ENCODE measurements at places on chromosomes 4 and X.

DNA sequence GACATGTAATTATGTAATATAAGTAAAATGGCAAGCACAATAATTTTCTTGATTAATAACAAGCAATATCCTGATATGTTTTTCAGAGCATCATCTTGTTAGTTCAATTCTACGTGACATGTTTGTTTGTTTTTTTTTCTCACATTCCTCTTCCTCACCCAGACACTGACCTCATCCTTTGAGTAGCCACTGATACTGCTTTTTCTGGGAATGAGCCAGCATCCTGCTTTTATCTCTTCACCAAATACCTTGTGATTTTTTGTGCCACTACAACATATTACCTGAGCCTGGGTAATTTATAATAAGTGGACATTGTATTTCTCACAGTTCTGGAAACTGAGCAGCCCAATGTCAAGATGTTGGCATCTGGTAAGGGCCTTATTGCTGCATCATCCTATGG lies 484.0 kb downstream of the NAF1 start:
- DNase-seq: no peak

- peak; percentile 90 for DNase-seq
Measured at GRCh38 chr4:7539659-7540058, 104.9 kb upstream of the PSAPL1 start.

GRCh38 chrX:12843061-12843667 lies 23.7 kb upstream of the TLR7 start:
- DNase-seq: no peak

GRCh38 chr4:67091673-67092072 lies 453.6 kb downstream of the CENPC start:
- DNase-seq: no peak

- peak; percentile 82 for DNase-seq
Measured at GRCh38 chrX:48531358-48531959, 8.1 kb upstream of the TBC1D25 start.

GRCh38 chrX:99750721-99751120 lies 659.4 kb downstream of the PCDH19 start:
- DNase-seq: no peak

DNA sequence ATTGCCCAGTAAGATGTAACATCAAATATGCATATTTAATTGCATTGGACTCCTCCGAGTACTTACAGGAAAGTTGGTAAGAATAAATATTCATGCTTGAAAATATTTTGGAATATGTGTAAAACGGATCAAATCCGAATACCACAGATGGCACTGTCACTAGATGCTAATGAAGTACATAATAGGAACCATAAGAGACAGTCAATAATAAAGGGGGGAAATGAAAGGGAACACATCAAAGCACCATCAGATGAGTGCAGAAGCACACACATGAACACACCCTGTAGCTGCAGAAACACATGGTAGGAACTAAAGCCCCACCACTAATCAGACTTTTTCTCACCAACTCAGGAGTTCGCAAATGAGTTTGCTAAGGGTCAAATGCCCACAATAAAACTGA lies 52.2 kb upstream of the PAGE5 start:
- no peak for DNase-seq

DNA sequence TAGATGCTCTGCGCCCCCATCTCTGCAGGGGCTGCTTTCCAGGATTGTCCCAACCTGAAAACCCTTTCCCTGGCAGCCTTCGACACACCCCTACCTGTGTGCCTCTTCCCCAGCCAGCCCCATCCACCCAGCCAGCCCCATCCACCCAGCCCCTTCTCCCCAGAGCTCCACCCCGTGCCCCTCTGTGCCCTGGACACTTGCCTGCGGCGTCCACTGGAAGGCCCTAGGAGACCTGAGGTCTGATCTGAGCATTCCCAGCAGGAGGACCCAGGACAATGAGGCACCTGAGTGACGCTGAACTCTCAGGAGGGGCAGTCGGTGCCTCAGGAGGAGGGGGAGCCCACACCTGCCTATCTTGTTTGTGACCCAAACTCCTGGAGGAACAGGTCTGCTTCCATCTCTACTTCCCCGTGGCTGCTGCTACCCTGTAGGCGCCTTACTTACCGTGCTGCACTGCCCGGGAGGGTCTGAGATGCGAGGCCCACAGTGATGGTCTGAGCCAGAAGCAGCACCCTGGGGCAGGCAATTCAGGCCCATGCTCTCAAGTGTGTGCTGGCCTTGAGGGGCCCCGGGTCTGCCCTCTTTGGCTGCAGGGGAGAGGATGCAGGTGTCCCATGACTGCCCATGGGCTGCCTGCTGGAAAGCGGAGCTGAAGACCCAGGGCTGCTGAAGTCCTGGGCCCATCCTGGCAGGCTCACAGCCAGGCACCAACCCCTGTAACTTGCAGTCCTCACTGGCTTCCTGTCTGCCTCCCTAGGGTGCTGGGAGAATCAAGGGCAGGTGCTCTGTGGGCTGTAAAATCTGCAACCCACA lies 4.9 kb downstream of the LRPAP1 start:
- no peak for DNase-seq

DNA sequence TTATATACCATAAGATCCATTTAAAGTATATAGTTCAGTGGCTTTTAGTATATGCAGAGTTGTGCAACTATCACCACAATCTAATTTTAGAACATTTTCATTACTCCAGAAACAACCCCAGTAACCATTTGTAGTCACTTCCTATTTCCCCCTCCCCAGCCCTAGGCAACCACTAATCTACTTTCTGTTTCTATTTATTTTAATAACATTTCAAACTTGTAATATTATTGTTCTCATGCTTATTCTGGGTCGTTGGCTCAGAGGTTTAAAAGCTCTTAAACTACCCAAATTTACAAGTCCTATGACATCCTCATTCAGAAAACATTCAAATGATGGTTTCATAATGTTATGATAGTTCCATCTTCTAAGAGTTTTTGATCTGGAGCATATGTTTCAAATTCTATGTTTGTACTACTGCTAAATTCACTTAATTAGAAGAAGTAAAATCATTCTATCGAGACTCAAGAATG lies 18.4 kb downstream of the XIAP start:
- no peak for DNase-seq

- DNase-seq: no peak
Measured at GRCh38 chr4:169438057-169438480, 167.3 kb upstream of the SH3RF1 start.

- no peak for DNase-seq
Measured at GRCh38 chr4:26257850-26258249, 63.0 kb upstream of the RBPJ start.

GRCh38 chr4:17805580-17806155 lies 4.9 kb downstream of the DCAF16 start:
- DNase-seq: no peak

DNA sequence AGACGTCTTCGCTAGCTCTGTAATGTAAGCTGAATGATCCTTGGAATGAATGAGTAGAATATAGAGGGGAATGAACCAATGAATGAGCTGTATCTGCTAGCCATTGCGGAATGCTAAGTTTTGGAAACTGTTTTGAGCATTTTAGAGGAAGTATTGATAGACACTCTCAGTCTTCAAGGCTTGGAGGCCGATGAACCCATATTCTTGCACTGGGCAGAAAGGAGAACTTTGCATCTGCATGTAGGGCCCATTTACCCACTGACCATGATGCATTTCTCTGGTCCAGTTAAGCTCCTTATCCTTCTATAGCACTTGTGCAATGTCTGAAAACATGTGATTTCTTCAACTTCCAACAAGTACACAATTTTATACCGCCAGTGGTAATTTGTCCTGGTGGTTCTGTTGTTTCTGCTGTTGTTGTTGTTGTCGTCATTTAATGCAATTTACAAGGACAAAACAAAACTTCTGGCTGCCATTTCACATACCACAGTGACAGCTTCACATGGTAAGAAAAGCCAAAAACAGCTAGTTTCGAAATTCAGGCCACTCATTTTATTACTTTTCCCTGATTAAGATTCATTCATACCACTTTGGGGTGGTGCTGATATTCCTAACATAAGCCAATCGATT lies 85.0 kb upstream of the MTM1 start:
- no peak for DNase-seq

GRCh38 chr4:27787195-27787594 lies 926.6 kb downstream of the STIM2 start:
- peak; percentile 12 for DNase-seq

- no peak for DNase-seq
Measured at GRCh38 chrX:84873176-84873575, 130.5 kb upstream of the APOOL start.

DNA sequence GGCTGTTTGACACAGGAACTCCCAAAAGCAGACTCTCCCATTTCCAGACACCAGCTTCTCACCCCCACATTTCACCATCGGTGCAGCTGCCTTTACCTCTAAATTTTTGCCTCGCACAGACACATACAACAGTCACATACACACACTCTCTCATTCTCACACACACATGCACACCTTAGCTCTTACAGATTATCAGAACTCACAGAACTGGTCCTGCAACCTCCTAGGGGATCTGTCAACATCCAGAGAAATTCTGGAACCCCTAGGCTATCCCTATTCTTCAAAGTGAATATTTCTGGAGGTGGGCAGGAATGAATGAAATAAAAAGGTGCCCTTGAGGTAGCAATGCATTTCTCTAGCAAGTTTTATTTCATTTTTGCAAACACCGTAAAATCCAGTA lies 4.1 kb downstream of the HS6ST2 start:
- no peak for DNase-seq

GRCh38 chr4:91812319-91812718 lies 491.4 kb upstream of the GRID2 start:
- no peak for DNase-seq

- no peak for DNase-seq
Measured at GRCh38 chr4:86247320-86247719, 112.5 kb downstream of the MAPK10 start.

Measured in SW480 (cell line).